KBM-7 (cell line): ENCODE measurements at places on chromosomes 7 and 10.

DNA sequence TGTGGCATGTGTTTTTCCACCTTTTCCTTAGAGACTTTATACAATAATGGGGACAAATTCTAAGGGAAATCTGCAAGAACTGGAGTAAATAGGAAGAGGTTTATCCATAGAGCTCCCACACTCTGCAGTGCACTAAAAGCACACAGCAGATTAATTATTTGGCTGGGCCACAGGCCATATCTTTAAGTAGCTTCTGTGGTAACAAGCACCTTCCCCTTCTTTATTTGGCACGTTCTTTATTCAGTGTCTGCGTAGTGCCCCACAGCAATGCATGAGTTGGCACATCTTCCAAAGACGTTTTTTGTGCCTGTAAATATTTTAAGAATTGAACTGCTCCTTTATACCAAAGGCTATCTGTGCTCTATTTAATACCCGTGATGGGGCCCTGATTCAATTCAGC, 104.9 kb upstream of the MBL2 start:
- no peak for DNase-seq

DNA sequence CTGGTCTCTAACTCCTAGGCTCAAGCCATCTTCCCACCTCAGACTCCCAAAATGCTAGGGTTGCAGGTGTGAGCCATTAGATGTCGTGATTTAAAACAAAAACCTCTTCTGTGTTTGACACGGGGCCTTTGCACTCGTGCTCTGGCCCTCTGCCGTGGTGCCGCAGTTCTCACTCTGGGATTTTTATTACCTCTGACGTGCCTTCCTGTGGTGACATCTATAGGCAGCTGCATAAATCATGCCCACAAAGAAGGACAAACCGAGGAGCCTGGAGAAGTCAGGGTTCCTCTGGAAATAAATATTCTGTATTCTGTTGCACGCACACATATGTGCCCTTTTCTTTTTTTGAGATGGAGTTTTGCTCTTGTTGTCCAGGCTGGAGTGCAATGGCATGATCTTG, 25.9 kb upstream of the OCM start:
- peak; percentile 55 for DNase-seq

DNA sequence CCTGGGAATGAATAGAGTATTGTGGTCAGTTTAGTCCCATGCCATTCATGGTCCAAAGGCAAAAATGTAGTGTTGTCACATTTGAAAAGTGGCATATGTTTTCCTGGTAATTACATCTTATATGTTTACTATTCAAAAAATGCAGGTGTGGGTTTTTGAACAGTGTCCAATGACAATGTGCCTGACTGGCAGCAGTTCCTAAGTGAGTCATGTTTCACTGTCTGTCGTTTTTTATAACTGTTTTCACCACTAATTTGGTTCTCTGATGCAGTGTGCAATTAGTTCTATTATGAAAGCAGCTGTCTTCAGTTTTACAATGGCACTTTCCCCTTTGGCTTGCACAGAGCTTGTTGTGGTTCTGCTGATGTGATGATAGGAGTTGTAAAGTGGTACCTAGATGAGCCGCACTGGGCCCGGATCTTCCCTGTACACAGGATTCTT, 162.3 kb downstream of the SEM1 start:
- DNase-seq, result no peak

DNA sequence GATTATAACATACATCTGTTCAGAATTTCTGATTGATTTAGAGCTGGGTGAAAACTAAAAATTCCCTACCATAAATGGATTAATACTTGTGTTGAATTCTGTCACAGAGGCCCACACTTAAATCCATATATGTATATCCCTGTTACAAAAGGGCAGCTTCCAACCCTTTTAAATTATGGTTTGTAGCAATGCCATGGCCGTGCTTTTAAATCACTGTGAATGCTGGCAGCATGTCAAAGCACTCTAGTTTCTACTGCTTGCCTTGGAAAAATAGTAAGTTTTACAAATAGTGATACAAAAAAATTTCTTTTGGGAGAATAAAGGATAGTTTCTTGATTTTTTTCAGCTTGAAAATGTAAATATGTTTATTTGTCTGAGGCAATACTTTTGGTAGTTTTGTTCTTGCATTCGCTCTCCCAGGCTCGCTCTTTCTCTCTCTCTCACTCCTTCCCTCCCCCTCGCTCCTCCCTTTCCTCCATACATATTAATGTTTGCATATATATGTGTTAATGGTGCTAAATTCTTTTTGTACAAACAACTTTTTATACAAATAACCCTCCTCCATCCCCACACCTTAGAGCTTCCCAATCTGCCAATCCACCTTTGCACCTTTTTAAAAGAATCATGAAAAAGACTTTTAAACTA, 29.8 kb downstream of the TES start:
- no peak for DNase-seq

DNA sequence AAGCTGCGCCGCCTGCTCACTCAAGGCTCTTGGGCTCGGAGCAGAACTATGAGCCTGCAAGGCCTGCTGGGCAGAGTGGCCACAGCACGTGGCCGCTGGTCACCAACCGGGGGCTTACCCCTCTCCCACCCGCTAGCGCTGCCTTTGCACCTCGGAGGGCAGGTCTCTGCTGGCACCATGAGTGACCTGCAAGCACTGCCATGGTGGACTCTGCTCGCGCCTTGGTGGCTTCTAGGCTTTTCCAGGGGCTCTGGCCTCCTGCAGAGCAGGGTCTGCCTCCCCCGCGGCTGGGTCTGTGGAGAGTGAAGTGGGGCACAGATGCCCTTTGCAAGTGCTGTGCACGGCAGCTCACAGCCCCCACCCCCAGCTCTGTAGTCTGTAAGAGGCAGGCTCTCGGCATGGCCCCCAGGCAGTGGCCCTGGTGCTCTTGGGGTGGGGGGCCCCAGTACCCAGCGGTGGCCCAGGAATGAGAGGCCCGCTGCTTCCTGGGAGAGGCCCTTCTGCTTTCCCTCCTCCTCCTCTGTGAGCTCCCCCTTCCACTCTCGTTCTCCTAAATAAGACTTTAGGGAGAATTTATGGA, 119.6 kb downstream of the INPP5A start:
- no peak for DNase-seq
